ENCODE measurements at places on chromosomes 13 and 19.
A peak's percentile ranks its signal among the peaks of the same experiment; 100 is the strongest.

DNA sequence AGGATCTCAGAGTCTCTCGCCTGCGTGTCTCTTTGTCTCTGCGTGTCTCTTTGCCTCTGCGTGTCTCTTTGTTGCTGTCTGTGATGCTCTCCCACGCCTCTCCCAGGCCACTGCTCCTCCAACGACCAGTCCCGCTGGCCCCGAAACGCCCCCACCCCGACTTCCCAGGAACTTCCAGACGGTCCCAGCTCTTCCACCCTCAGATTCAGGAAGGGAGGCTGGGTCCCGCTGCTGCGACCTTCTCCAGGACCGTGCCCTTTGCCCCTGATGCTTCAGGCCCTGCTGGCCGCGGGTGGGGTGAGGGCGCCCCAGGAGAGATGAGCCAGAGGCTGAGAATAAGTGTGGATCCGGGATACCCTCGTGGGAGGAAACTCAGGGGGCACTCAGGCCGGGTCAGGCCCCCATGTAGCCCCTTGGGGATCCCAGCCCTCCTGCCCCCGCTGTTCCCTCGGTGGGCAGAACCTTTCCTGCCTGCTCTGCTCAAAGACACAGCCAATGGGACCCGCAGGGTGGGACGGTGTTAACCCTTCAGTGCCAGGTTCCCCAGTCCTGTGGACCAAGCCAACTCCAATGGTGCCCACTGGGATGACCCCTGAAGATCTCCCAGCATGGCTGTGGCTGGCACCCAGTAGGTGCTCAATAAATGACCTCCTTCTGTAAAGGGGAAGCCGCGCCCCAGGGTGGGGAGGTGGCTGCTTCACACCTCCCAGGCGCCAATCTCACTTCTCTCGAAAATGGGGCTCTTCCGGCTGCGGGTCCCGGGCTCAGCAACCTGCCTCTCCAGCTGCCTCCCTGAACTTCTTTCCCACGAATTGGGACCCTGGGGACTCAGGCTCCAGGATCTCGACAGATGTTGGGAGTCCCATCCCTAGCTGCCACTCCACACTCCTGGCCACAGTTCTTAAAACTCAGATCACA is 1.5 kb upstream of the S1PR5 start:
- H3K4me3 ChIP-seq = peak overlapping the region; percentile 67
- no peaks in the 10 kb centered on the region for H3K36me3 ChIP-seq
- no peak for DNase-seq
- H3K27me3 ChIP-seq = peaks cover 14% of the 10 kb centered on the region
- H3K4me1 ChIP-seq = peaks cover 82% of the 10 kb centered on the region
- H3K27ac ChIP-seq = peak overlapping the region; percentile 72

- no peaks in the 10 kb centered on the region for H3K4me1 ChIP-seq
- DNase-seq = no peak
- H3K27me3 ChIP-seq = no peaks in the 10 kb centered on the region
- H3K36me3 ChIP-seq = no peaks in the 10 kb centered on the region
- no peak overlapping the region for H3K4me3 ChIP-seq
These were observed 1.4 kb upstream of the C2CD4C start for GRCh38 chr19:410243-410781.

- H3K27ac ChIP-seq = peak overlapping the region; percentile 75
- peaks cover 68% of the 10 kb centered on the region for H3K4me1 ChIP-seq
- DNase-seq = no peak
- H3K27me3 ChIP-seq = no peaks in the 10 kb centered on the region
- peak overlapping the region; percentile 93 for H3K4me3 ChIP-seq
- H3K36me3 ChIP-seq = peaks cover 10% of the 10 kb centered on the region
These were observed 538 bp downstream of the LSM4 start for GRCh38 chr19:18322318-18322758.

DNA sequence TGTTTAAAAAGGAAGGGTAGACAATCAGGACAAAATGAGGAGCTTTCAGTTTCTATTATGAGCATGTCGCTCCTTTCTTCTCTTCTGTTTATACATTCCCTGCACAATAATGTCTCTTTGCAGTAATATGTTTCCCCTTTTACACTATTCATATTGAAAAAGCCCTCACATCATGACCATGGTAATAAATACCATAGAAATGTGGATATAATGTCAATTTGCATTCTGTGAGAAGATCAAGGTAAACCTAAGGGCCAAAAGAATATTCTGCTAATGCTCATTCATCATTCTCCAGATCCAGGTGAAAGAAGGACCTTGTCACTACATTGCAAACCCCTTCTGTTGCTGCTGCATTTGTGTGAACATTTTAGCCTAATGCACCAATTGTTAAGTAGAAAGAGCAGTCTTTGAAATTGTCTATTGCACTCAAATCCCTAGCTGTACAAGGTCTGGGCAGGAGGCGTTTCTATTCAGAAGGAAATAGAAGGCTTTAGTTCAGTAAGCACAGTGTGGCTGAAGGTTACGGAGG is 117.6 kb upstream of the SOX21 start:
- no peaks in the 10 kb centered on the region for H3K36me3 ChIP-seq
- H3K27me3 ChIP-seq = peaks cover 3% of the 10 kb centered on the region
- DNase-seq = no peak
- no peaks in the 10 kb centered on the region for H3K4me1 ChIP-seq
- H3K4me3 ChIP-seq = no peak overlapping the region

GRCh38 chr13:102913914-102914313 is 68.1 kb downstream of the ERCC5 start:
- H3K4me1 ChIP-seq = no peaks in the 10 kb centered on the region
- no peak overlapping the region for H3K4me3 ChIP-seq
- H3K27ac ChIP-seq = no peak overlapping the region
- H3K36me3 ChIP-seq = no peaks in the 10 kb centered on the region
- no peak for DNase-seq

DNA sequence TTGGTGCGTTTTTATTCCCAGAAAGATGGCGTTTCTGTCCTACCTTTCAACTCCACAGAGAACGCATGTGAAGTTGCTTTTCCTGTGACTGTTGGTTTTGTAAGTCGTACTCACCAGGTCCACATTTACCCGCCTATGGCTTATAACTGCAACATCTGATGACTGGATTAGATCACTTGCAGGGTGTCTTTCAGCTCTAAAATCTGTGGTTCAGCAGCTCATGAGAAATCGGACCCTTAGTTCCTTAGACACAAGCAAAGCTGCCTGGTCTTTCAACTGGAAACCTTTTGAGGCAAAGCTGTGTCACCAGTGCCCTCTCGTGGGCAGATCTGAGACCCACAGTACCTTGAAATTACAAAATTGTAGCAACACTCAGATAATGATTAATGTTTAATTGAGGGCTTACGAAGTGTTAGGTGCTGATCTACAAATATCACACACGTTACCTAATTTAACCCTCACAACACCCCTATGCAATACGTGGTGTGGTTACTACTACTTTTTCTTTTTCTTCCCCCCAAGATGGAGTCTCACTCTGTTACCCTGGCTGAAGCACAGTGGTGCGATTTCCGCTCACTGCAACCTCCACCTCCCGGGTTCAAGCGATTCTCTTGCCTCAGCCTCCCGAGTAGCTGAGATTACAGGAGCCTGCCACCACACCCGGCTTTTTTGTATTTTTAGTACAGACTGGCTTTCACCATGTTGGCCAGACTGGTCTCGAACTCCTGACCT is 65.4 kb downstream of the RUBCNL start:
- peak overlapping the region; percentile 42 for H3K4me3 ChIP-seq
- DNase-seq = peak; percentile 73
- H3K27me3 ChIP-seq = no peaks in the 10 kb centered on the region
- peaks cover 15% of the 10 kb centered on the region for H3K4me1 ChIP-seq
- peak overlapping the region; percentile 69 for H3K27ac ChIP-seq

DNA sequence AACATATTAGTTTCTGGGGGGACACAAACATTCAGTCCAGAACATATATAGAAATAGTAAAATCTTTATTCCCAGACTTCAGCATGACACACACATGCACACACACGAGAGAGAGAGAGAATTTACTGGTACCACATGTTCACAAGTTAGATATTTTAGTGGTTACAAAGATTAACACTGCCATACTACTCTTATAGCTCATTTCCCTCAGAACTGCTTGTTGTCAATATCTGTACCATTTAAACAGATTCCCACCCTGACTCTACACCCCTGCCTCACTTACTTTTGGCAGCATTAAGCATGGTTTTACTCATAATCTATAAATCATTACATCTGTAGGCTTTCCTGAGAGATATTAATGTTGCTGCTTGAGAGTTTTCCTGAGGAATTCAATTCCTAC is 524.7 kb upstream of the HTR2A start:
- H3K4me1 ChIP-seq = no peaks in the 10 kb centered on the region
- H3K27ac ChIP-seq = no peak overlapping the region
- DNase-seq = no peak
- no peaks in the 10 kb centered on the region for H3K36me3 ChIP-seq

DNA sequence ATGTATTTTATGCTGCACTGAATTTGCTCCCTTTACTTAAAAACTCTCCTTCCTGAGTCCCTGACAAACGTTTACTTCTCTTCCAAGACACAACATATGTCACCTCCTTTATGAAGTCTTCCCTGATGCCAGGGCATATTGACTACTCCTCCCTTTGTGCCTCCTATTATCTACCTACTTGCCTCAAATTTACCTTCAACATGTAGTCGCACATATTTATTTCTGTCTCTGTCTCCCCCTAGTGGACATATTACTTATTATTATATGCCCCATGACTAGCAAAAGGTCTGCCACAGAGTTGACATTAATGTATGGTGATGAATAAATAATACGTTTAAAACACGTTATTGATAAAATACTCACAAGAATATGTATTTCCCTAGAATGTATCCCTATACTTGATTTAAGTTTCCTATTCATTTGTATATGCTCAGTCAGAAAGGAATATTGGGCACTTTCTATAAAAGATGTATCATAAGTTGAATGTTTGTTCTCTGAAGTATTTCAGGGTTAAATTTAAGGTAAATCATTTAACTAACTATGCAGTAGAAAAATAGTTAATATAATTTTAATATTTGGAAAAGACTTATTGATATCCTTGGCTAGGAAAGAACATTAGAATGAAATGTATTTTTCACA is 250.3 kb upstream of the ATXN8OS start:
- no peaks in the 10 kb centered on the region for H3K27me3 ChIP-seq
- H3K4me1 ChIP-seq = no peaks in the 10 kb centered on the region
- H3K27ac ChIP-seq = no peak overlapping the region
- DNase-seq = no peak
- no peaks in the 10 kb centered on the region for H3K36me3 ChIP-seq

GRCh38 chr19:47438793-47439220 is 19.5 kb upstream of the MEIS3 start:
- no peak overlapping the region for H3K4me3 ChIP-seq
- peaks cover 94% of the 10 kb centered on the region for H3K27me3 ChIP-seq
- no peak overlapping the region for H3K27ac ChIP-seq
- peaks cover 32% of the 10 kb centered on the region for H3K4me1 ChIP-seq
- no peaks in the 10 kb centered on the region for H3K36me3 ChIP-seq

GRCh38 chr19:13548131-13548530 is 41.9 kb upstream of the CACNA1A start:
- no peaks in the 10 kb centered on the region for H3K36me3 ChIP-seq
- H3K27me3 ChIP-seq = peaks cover 2% of the 10 kb centered on the region
- H3K27ac ChIP-seq = no peak overlapping the region
- H3K4me1 ChIP-seq = no peaks in the 10 kb centered on the region
- no peak for DNase-seq

- peaks cover 53% of the 10 kb centered on the region for H3K27me3 ChIP-seq
- no peak overlapping the region for H3K27ac ChIP-seq
- DNase-seq = no peak
- H3K4me3 ChIP-seq = no peak overlapping the region
- peaks cover 14% of the 10 kb centered on the region for H3K4me1 ChIP-seq
These were observed 2.6 kb downstream of the PCDH17 start for GRCh38 chr13:57633950-57634838.

GRCh38 chr19:52397310-52398080 is at the start of gene ZNF528:
Gene ZNF528, plus strand, starts transcription at chr19:52397849. Its CDS starts 4,165 bp downstream, at chr19:52402014.
- peaks cover 3% of the 10 kb centered on the region for H3K36me3 ChIP-seq
- DNase-seq = peak; percentile 88
- H3K4me3 ChIP-seq = peak within 1 kb of the TSS; percentile 100
- H3K27ac ChIP-seq = peak within 1 kb of the TSS; percentile 77
- H3K27me3 ChIP-seq = no peaks in the 10 kb centered on the region

DNA sequence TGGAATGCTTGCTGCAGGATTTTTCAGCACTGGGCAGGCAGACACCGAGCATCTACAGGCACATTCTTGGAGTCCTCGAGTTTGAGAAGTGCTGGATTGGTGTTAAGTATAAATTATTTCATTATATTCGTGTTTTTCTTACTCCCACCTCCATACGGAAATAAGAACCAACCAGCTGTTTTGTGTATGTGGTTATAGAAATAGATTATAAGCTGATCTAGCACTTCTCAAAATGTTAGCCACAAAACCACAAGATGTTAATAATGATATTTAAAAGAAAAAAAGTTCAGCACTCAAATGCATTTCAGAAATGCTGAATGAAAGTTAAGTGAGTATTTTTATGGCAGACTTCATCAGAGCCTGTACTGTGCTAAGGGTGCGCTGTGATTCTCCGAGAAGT is 24.0 kb upstream of the TEX29 start:
- peaks cover 37% of the 10 kb centered on the region for H3K36me3 ChIP-seq
- peaks cover 7% of the 10 kb centered on the region for H3K4me1 ChIP-seq
- H3K27me3 ChIP-seq = no peaks in the 10 kb centered on the region
- DNase-seq = no peak
- no peak overlapping the region for H3K4me3 ChIP-seq

GRCh38 chr13:75550159-75550567 is 572 bp downstream of the UCHL3 start:
- peak overlapping the region; percentile 94 for H3K27ac ChIP-seq
- H3K4me3 ChIP-seq = peak overlapping the region; percentile 96
- H3K36me3 ChIP-seq = peaks cover 3% of the 10 kb centered on the region
- H3K4me1 ChIP-seq = peaks cover 18% of the 10 kb centered on the region

- H3K36me3 ChIP-seq = no peaks in the 10 kb centered on the region
- no peaks in the 10 kb centered on the region for H3K27me3 ChIP-seq
- no peak overlapping the region for H3K27ac ChIP-seq
- H3K4me1 ChIP-seq = peaks cover 18% of the 10 kb centered on the region
- no peak for DNase-seq
These were observed 3.4 kb upstream of the N4BP2L1 start for GRCh38 chr13:32431361-32431760.

DNA sequence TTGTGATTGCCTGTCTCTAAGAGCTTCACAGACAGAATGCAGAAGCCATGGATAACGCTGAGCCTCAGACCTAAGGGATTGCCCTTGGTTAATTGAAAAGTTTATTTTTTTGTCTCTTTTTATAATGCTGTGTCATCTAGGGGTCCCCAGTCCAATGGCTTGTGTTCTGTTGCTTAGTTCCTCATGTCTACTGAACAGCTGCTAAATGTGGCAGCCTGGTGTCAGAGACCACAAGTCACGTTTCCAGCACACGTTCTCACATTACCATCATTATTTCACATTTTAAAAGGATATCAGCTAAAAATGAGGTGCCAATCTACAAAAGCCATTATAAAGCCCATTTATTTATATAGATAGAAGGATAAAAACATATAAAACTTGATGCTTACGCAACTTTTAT is 1362.0 kb downstream of the PCDH9 start:
- H3K27me3 ChIP-seq = no peaks in the 10 kb centered on the region
- H3K4me1 ChIP-seq = no peaks in the 10 kb centered on the region
- DNase-seq = no peak
- H3K4me3 ChIP-seq = no peak overlapping the region
- no peaks in the 10 kb centered on the region for H3K36me3 ChIP-seq
